ENCODE measurements at places on chromosomes 3 and 15.

DNA sequence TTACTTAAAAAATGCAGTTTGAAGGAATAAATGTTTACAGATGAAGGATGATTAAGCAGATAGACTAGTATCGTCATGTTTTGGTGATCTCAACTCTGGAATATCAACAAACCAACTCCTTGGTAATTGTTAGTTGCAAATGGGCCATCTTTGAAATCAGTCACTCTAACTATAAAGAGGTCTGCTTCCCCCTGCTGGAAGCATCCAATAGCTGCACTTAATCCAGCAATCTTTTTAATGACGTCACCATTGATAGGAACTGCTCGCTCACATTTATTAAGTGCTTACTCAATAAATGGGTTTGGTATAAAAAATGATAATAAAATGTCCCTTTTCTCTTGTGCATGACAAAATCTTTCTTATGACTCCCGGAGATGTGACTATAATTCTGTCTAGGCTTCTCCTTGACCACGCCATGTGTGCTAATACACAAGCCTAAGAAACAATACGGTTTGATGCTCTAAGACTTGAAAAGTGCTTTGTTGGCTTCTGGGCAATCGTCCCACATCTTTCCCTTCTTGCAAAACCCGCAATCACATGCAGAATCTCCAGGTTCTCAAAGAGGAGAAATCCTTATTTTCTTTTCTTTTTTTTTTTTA lies 227.6 kb upstream of the POU1F1 start:
- no peak for DNase-seq

DNA sequence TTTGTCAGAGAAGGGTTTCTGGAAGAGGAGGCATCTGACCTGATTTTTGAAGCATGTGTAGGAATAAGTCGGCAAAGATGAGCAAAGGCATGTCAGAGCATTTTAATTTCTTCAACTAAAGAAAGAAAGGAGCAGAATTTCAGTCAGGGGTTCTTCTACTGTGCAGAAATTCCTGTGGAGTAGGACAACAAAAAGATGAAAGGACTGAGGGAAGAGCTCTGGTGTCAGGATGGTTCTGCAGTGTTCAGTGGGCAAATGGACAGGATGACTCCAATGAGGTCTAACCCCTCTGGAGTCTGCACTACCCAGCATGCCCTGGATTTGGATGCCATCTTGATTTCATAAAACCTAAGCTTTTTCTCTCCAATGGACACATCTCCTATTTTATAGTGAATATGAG lies 47.7 kb upstream of the SIAH2 start:
- no peak for DNase-seq

DNA sequence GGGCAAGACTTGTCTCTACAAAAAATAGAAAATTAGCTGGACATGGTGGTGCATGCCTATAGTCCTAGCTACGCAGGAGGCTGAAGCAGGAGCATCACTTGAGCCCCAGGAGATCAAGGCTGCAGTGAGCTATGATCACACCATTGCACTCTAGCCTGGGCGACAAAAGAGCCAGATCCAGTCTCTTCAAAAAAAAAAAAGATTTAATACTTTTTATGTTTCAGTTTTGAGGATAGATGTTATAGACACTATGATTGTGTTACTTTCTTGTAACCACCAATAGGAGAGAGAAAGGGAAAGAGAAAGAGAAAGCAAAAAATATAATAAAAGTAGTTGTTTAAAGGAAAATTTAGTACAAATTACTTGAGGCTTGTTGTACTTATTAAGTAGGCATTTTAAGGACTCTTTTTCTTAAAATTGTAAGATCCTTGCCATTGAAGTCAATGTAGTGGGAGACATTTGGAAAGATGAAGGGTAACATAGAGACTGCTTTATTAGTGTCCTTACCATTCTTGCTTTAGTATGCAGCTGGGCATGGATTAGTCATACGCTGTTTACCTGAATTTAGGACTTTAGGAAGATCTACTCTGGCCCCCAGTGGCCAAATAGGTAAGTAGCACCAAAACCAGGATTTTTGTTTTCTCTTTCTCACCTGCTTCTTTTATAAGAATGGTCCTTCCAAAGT lies 35.1 kb upstream of the ZDHHC23 start:
- peak; percentile 45 for DNase-seq

DNA sequence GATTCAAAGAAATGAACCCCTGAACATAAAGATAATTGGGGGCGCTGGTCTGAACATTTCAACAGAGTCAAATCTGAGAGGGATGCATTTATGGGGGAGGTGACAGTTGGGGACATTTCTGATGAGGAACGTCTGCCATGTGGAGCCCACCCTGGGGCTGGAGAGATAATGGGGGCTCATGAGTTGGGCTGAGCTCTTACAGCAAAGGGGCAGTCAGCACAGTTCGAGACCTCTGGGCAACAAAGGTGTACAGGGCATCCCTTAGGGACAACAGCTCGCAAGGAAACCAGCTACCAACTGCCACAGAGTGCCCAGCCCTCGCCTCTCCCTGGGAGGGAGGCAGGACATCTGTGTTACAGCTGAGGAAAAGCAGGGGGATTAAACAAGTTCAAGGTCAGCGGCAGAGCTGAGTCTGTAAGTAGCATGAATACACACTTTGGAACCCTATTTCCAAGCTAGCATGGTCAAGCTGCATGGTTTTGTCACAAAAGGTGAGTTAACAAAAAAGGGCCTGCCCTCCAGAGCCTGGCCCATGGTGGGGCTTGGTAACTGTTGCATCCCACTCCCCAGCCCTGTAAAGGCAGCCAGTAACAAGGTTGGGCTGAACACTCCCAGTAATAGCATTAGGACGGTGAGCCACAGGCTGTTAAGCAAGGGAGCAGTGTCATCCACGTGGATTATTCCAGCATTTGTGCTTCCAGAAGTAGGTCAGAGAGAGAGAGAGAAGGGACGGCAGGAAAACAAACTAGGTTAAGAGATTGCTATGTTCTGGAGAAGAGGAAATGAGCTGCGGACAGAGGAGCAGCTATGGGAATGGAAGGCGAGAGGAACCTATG lies 4.3 kb downstream of the GNB5 start:
- DNase-seq = no peak

DNA sequence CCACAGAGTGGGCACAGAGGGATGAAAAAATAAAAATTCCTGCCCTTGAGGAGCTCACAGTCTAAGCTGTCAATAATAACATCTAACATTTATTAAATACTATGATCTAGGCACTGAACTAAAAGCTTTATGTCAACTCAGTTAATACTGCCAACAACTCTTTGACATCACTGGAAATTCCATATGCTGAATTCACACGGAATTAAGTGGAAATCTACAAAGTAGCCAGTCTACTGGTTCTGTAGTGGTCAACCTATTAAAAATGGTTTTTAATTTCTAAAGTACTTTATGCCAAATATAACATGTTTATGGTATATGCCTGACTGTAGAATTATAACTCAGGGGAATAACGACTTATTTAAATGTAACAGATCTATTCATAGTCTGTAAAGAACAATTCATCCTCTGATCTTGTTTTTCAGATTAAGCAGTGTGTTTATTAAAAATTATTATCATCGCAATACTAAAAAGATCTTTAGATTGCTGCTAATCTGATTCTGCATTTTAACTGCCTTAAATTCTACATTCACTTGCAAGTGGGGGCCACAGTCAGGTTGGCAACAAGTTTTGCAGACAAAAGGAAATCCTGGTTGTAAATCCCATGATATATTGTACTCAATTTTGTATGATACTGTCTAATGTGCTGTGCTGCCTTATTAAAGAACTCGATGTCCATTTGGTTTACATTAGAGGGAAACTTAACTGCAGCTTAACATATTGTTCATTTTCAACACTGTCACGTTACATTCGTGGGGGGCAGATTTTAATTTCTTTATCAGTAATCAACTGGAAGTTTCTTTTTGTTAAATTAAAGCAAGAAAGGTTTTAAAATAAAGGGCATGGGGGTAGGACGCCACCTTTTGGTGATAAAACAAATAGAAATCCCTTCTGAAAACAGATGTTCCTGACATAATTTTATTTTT lies 2.6 kb upstream of the FOXP1 start:
- peak; percentile 49 for DNase-seq

- no peak for DNase-seq
Measured at GRCh38 chr3:194761384-194761783, 75.7 kb downstream of the FAM43A start.

- no peak for DNase-seq
Measured at GRCh38 chr3:138332472-138333073, 2.9 kb upstream of the NME9 start.

- no peak for DNase-seq
Measured at GRCh38 chr3:64462203-64462602, 225.6 kb downstream of the ADAMTS9 start.

GRCh38 chr3:98445949-98446406 lies 17.0 kb upstream of the OR5K1 start:
- no peak for DNase-seq

DNA sequence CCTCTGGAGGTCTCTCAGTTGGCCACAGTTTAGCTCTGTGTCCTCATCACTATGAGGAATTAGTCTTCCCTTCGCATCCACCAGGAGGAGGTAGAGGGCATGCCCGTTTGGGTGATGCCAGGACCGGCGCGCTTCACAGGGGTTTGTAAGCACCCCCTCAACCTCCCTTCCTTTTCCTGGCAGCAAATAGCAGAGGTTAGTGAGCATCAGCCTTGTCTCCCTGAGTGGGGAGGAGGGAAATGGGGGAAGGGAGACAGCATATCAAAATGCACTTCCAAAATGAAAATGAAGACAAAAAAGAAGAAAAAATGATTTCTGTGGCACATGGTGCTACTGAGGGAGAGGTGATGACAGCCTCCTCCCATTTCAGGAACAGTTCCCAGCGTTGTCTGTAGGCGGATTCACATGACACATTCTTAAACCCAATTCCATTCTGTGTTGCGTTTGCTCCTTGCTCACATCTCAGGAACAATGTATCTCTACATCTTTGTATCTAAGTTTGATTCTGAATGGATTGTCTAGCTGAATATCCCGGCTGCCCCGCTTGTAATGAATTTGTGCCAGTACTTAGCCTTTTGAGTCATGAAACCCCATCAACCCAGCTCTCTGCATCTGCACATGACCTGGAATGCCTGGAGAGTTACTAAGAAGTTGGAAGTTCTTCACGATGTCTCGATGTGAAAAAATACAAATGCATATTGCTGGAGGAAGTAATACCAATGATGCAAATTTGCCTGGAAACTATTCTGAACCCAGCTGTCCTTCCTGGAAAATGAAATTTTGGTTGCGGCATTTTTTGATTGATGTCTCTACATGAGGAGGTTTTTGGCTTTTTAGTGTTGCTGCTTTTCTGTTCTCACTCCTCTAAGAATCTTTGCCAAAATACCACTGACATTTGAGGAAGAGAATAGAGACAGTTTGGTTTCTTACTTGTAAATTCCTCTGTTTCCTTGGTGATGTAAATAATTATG lies 45.2 kb downstream of the TYRO3 start:
- peak; percentile 47 for DNase-seq

GRCh38 chr3:190811775-190812480 lies 50.6 kb downstream of the GMNC start:
- no peak for DNase-seq

GRCh38 chr15:29750754-29751153 lies 71.5 kb downstream of the TJP1 start:
- no peak for DNase-seq

GRCh38 chr3:128804017-128804810 lies 75.2 kb upstream of the ACAD9 start:
- DNase-seq = peak; percentile 80

DNA sequence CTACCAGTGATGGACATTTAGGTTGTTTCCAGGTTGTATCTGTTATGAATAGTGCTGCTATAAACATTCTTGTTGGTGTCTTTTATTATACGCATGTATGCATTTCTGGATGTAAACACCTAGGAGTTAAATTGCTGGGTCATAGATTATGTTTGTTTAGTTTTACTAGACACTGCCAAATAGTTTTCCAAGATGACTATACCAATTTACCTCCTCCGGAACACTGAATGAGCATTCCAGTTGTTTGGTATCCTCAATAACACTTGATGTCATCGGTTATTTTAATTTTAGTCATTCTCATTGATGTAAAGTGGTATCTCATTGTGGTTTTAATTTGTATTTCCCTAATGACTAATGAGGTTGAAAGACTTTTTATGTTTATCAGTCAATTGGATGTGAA lies 36.6 kb upstream of the ARID3B start:
- no peak for DNase-seq

DNA sequence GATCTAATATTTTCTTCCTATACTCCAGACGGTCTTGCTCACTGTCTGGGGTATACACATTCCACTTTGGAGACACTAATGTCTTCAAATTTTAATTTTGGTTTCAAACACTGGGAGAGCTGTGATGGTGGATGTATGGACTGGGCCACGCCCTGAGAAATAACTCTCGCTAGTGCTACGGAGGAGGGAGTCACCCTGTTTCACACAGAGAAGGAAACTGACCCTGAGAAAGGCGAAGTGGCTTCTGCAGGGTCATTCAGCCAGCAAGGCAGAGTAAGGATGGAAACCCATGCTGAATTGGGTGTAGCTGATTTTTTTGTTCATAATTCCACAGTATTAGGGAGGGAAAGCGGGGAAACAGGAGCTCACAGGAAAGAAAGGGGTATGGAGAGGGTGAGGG lies 8.6 kb upstream of the SKIC8 start:
- no peak for DNase-seq

DNA sequence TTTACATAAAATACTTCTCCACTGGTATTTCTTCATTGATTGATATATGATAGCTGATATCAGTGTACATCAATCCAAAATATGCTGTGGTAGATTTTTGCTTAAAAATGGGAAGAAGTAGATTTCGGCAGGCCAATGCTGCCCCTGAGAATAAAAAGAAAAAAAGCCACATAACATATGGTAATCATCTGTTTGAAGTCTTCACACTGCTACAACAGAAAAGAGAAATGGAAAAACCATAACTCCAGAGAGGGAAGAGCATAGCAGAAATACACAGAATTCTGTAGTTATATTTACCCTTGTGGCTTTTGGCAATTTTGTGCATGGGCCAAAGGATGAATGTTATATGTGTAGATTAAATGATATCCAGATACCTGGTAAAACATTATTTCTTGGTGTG lies 143.1 kb upstream of the KCNMB2 start:
- DNase-seq = no peak

GRCh38 chr3:160665784-160666526 lies 11.0 kb upstream of the ARL14 start:
- DNase-seq = no peak

DNA sequence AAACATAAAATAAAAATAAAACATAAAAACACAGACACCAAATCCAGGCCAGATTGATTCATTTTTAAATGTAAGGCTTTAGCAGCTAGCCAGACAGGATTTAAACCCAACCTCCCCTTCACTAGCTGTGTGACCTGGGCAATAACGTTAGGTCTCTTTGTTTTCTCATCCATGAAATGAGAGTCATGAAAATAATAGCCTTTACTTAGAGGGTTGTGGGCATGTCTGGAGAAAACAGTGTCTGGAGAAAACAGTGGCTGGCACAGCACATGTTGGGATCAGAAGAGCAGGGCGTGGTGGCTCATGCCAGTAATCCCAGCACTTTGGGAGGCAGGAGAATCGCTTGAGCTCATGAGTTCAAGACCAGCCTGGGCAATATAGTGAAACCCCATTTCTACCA lies 1.9 kb upstream of the DPPA4 start:
- DNase-seq = no peak

- no peak for DNase-seq
Measured at GRCh38 chr3:158696618-158697017, 24.2 kb upstream of the LXN start.

- peak; percentile 85 for DNase-seq
Measured at GRCh38 chr15:88897456-88898194, 2.3 kb upstream of the HAPLN3 start.

- no peak for DNase-seq
Measured at GRCh38 chr3:109385442-109386318, 48.3 kb upstream of the DPPA4 start.

GRCh38 chr15:60155661-60156060 lies 151.6 kb downstream of the FOXB1 start:
- DNase-seq = no peak

All from central memory CD4-positive, alpha-beta T cell (primary cell).